ENCODE measurements at places on chromosomes 13 and 19.

DNA sequence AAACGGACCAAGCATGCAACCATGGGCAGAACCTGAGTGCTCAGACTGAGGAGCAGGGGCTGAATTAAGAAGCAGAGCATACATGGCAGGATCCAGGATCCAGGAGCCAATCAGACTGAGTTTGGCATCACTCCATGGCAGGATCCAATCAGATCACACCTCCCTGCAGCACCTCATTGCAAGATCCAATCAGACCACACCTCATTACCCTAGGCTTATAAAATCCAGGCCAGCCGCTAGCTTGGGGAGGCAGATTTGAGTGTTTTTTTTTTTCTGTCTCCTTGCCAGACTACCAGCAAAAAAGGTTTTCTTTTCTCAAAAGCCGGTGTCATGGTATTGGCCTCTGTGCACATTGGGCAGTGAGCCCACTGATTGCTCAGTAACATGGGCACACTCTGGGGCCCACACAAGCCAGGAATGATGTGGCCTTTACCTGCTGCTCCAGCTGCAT lies 127.9 kb upstream of the GJB6 start:
- DNase-seq = no peak

DNA sequence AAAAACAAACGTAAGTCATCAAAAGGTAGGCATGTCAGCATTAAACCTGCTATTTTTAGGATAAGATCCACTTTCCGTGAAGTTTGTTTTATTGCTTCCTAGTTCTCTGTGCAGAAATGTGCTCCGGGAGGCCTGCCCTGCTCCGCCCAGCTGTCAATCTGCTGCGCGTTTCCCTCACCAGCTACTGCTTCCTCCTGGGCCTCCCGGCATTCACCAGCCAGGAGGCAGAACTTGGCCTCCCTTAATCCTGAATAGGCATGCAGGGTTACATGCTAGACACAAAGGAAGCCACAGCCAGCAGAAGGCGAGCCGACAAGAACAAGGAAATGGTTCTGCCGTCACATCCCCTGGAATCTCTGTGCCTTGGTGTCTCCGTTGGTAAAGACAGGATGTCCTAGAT lies 386.2 kb downstream of the IRS2 start:
- DNase-seq = no peak

GRCh38 chr13:22126433-22127021 lies 455.7 kb downstream of the FGF9 start:
- no peak for DNase-seq

DNA sequence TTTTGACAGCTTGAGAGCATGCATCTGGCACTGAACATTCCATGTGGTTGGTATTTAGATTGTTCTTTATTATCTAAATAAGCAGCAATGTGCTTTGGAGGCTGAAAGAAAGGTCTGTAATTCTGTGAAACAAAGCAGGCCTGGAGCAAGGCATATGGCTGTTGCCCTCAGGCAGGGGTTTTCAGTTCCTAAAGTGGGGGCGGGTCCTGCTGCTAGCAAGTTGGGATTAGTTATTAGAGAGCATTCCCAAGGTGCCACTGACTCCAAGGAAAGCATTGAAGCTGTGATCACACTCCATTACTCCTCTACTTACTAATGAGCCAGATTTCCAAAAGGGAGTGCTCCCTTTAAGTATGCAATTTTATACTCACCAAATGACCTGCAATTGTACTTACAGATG lies 432.2 kb downstream of the OLFM4 start:
- no peak for DNase-seq

GRCh38 chr13:111114362-111115060 lies 599 bp upstream of the ARHGEF7 start:
- DNase-seq = no peak

DNA sequence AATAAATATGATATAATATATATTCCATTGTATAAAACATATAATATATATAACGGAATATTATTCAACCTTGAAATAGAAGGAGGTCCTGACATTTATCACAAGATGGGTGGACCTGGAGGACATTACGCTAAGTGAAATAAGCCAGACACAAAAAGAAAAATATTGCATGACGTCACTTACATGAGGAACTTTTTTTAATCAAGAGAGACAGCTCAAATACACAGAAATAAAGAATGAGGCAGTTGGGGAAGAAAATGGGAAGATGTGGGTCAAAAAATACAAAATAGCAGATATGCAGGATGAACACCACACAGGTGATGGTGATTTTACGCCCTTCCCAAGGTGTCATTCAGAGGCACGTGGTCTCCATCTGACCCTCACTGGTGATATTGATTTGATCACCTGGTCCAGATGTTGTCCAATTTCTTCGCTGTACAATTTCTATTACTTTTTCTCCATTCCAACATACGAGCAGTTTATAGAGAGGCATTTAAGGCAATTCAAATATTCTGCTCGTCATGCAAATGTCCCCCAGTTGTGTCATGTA lies 513 bp upstream of the ZNF317 start:
- no peak for DNase-seq
